ENCODE measurements at places on chromosomes 2 and 18.

- DNase-seq: no peak
Observed at GRCh38 chr2:232632904-232633412, 446 bp upstream of the EFHD1 start.

DNA sequence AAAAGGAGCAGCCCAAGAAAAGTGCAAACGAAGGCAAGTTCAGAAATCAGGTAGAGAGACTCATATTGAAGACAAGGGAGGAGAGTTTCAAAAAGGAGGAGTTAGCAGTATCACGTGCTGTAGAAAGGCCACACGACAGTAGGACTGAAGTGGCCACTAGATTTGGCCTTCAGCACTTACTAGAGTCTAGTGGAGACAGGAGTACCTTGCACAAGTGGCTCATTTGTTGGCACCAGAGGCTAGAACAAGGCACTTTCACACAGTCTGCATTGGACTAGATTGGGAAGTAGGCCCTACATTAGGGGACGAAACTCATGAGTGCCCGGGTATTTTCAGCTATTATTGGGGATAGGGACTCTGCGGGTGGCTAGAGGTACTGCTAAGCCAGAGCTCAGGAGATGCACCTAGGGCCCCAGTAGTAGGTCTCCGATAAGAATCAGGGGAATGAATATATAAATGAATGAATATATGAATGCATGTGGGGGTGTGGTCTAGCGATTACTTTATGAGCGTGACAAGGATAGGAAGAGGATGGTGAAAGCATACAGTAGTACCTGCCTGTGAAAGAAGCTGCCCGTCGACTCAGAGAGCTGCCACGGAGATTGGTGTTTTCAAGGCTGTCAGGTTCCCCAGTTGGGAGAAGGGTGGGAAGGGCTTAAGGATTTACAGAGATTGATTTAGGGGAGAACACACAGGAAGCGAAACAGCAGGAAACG is 1.4 kb upstream of the NCOA1 start:
- DNase-seq: no peak

- DNase-seq: no peak
Observed at GRCh38 chr2:9937968-9938367, 13.5 kb upstream of the GRHL1 start.

GRCh38 chr2:119756837-119757236 is 2.9 kb upstream of the PTPN4 start:
- DNase-seq: peak; percentile 25

DNA sequence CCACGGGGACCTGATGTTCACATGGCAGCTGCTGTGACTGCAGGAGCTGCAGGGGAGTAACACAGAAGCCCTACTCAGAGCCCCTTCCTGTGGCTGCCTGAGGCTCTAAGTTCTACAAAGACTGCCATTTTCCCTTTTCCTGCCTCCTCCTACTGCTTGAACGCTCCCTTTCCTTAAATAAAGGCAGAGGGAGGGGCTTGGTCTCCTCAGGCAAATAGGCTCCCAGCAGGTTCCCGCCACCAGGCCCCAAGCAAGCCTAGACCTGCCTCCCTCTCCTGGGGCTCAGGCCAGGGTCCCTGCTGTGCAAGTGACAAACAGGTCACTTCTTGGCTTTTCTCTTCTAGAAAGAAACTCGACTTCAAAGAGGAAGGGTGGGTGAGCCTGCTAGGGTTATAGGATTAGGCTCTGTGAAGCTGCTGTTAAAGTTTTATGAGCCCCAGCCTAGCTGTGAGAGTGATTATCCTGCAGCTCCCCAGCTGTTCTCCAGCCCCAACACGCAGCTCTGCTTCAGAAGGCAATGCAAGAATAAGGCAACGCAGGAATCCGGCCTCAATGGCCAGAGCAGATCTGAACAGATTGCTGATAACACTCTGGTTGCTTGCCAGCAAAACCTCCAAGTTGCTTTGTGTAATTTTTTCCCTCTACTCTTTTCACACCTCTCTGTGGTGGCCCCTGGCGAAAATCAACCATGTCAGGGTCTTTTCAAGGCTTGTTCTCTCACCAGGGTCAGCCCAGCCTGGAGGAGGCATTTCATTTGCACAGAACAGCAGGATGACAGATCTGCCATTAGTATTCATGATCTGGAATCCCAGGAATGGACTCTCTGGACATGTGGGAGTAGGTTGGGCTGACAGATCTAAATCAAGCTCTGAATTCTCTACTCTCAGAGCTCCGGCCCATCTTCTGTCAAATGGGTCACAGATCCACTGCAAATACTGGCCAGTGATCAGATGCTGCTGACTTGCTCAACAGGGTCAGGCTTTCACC is 71.3 kb downstream of the MRO start:
- DNase-seq: no peak

GRCh38 chr2:11102466-11102865 is 52.8 kb upstream of the SLC66A3 start:
- no peak for DNase-seq

DNA sequence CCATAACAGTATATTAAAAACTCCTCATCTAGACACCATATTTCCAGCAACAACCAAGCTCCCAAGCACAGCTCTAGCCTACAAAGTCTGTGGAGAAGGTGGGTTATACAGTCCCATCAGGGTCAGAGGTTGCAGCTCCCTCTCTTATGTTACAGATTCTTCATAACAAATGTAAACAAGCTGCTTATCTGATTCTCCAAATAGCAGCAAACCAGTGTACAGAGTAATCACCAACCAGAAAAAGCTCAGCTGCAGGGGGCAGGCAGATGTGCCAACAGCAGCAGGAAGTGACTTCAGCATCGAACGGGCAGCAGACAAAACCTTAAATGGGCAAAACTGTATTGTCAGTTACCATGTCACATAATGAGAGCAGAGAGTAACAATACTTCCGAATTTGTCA is 52.9 kb upstream of the NABP1 start:
- DNase-seq: no peak

- DNase-seq: no peak
Observed at GRCh38 chr2:105803773-105804172, 59.1 kb downstream of the NCK2 start.

DNA sequence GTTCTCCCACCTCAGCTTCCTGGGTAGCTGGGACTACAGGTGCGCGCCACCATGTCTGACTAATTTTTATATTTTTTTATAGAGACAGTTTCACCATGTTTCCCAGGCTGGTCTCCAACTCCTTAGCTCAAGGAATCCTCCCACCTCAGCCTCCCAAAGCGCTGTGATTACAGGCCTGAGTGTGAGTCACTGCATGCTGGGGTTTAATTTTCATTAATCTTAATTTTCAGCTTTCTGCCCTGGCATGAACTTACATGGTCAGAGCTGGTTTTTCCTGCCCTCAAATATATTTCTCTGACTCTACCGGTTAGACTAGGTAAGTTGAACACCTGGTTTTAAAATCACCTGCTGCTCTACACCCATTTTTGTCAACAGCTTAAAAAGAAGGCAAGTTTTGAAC is 3.1 kb downstream of the MARCHF7 start:
- DNase-seq: no peak

DNA sequence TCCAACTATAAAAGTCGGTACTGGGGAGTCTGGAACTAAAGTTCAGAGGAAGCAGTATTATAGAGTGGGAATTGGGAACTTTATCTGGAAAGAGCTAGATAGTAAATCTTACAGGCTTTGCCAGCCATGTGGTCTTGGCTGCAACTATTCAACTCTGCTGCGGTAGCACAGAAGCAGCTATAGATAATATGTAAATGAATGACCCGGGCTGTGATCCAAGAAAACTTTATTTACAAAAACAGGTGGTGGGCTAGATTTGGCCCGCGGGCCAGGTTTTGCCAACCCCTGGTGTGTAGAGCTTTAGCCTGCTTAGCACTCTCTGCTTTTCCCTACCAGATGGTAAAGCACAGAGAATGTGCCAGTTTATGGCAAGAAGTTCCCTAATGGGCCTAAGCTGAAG is 70.8 kb downstream of the TNP1 start:
- no peak for DNase-seq

DNA sequence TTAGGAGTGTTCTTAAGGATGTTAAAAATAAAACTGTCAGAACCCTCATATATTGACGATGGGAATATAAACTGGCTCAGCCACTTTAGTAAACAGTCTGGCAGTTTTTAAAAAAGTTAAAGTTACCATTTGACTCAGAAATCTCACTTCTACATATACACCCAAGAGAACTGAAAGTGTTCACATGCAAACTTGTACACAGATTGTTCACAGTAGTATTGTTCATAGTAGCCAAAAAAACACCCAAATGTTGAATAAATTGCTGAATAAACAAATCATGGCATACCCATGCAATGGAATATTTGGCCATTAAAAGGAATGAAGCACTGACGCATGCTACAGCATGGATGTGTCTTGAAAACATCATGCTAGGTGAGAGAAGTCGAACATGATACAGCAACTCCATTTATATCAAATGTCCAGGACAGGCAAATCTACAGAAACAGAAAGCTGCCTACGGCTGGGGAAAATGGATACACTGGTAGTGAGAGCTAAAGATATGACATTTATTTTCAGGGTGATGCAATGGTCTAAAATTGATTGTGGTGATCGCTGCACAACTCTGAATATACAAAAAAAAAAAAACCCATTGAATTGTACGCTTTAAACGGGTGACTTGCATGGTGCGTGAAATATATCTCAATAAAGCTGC is 10.1 kb downstream of the RPL31 start:
- no peak for DNase-seq

GRCh38 chr2:2708575-2709430 is 377.7 kb upstream of the MYT1L start:
- DNase-seq: no peak

- no peak for DNase-seq
Observed at GRCh38 chr2:70073493-70073892, 13.8 kb upstream of the PCBP1 start.

- no peak for DNase-seq
Observed at GRCh38 chr18:50410894-50411293, 36.0 kb downstream of the SKA1 start.

GRCh38 chr2:120600786-120601185 is 134.9 kb upstream of the GLI2 start:
- no peak for DNase-seq

DNA sequence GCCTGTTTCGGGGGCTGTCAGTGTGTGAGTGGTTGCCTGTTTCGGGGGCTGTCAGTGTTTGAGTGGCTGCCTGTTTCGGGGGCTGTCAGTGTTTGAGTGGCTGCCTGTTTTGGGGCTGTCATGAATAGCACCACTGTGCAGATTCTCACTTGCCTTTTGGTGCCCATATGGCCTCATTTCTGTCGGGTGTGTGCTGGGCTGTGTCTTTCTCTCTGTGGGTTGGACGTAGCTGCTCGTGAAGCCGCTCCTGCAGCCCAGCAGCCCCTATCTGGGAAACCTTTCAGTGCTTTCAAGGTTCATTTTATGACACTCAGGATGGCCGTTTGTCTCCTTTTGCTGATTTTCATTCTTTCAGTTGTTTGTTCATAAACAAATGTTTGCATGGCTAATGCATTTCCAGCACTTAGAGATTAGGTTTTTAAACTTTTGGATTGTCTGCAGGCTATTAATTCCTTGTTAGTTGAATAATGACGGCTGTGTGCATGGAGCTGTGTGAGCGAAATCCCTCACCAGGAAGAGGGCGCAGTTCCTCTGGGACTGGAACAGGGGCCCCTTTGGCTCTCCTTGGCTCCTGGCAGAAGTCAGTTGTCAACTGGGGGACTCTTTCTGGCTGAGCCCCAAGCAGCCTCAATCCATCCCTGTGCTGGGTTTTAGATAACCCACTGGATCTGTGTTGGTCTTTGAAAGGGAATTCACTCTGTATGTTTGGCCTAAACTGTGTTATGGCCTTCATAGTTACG is 10.8 kb downstream of the AGAP1 start:
- no peak for DNase-seq

All from stimulated activated CD8-positive, alpha-beta memory T cell treated with anti-CD3 and anti-CD28 coated beads, Interleukin-15, amount 100 ng/mL, for 48 hours (primary cell).